CD4-positive, alpha-beta memory T cell (primary cell): ENCODE measurements at places on chromosomes 12 and 14. TPM values are rescaled to one million over a fixed set of nuclear protein-coding genes. Genes with fewer than 3 reads are reported as not detected.

DNA sequence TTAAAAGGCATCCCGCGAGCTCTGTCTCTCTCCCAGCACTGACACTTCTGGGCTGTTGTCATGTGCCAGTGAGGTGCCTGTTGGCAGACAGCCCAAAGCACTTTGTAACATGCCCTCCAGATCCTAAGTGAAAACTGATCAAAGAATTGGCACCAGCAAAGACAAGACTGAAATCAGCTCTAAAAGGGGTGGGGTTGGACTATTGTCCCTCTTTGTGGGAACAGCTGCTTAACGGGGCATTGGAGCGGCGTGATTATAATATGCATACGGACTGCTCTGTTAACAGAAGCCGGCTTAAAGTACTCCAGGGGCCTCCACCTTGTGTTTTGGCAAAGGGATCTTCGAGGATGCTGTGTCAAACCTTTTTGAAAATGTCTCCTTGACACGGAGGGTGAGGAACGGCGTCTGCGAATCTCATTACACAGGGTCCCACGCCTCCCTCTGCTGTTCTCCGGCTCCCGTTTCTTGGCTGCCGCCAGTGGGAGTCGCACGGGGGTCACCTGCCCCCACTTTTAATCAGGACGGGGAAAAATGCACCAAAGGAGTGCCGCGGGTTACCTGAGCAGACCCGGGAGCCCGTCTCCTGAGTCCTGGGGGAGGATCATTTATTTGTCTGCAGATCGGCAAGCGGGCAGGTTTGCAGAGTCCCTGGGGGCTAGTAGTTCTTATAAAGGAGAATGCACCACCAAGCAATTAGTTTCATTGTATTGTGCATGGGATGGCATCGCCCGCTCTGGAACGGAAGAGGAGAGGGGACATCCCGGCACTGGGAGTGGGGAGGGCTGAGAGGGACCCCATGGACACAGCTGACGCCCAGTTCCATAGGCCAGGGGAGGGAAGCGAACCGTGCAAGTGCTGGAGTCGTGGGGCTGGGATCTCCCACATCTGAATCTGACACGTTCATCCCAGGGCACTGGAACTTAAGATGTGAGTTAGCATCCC is 44.3 kb downstream of the SPRING1 start:
- no peak overlapping the region for H3K27ac ChIP-seq
- H3K36me3 ChIP-seq = no peaks in the 10 kb centered on the region
- H3K4me3 ChIP-seq = no peak overlapping the region
- DNase-seq = no peak

- H3K4me1 ChIP-seq = peaks cover 90% of the 10 kb centered on the region
- no peak for DNase-seq
- no peaks in the 10 kb centered on the region for H3K27me3 ChIP-seq
- H3K4me3 ChIP-seq = no peak overlapping the region
- H3K36me3 ChIP-seq = peaks cover 17% of the 10 kb centered on the region
Measured at GRCh38 chr14:61470261-61470960, 149.0 kb downstream of the PRKCH start.

NT5DC3 gene
- polyA plus RNA-seq = 1.2 TPM

DNA sequence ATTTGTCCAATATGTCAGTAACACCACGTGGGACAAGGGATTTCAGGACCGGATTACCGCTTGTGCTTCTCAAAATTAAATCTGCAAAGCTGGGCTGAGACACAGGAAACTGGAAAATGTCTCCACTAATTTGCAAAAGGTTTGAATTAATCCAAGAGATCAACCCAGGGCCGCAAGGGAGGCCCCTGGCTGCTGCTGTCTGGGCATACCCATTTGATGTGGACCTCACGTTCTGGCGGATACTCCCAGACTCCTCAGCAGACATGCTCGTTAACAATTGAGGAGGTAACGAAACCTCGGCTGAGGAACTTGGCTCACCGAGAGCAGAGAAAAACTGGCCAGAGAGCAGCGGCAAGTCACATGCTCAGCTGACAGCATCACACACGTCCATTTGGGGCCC is 180.6 kb downstream of the SLC15A4 start:
- H3K4me1 ChIP-seq = no peaks in the 10 kb centered on the region
- DNase-seq = no peak
- no peaks in the 10 kb centered on the region for H3K36me3 ChIP-seq
- no peak overlapping the region for H3K27ac ChIP-seq
- no peak overlapping the region for H3K4me3 ChIP-seq

DNA sequence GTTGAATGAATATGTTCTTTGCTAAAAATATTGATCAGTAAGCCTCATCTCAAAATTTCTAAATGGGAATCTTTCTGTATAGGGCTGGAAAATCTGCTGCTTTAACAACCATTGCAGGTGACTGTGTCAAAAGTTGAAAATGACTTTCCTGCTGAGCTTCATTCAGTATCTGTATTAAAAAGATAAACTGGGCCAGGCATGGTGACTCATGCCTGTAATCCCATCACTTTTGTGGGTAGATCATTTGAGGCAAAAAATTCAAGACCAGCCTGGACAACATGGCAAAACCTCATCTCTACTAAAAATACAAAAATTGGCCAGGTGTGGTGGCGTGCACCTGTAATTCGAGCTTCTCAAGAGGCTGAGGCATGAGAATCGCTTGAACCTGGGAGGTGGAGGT is 213.7 kb upstream of the SYT10 start:
- H3K4me3 ChIP-seq = no peak overlapping the region
- no peak overlapping the region for H3K27ac ChIP-seq
- no peaks in the 10 kb centered on the region for H3K4me1 ChIP-seq
- H3K27me3 ChIP-seq = no peaks in the 10 kb centered on the region
- no peaks in the 10 kb centered on the region for H3K36me3 ChIP-seq

GRCh38 chr12:94242901-94243300 is 94.5 kb downstream of the PLXNC1 start:
- no peak overlapping the region for H3K27ac ChIP-seq
- peaks cover 24% of the 10 kb centered on the region for H3K4me1 ChIP-seq

GRCh38 chr12:39395866-39396265 is 47.1 kb downstream of the KIF21A start:
- H3K27me3 ChIP-seq = no peaks in the 10 kb centered on the region
- no peak overlapping the region for H3K27ac ChIP-seq
- no peaks in the 10 kb centered on the region for H3K36me3 ChIP-seq
- H3K4me1 ChIP-seq = no peaks in the 10 kb centered on the region
- no peak for DNase-seq
- H3K4me3 ChIP-seq = no peak overlapping the region

DNA sequence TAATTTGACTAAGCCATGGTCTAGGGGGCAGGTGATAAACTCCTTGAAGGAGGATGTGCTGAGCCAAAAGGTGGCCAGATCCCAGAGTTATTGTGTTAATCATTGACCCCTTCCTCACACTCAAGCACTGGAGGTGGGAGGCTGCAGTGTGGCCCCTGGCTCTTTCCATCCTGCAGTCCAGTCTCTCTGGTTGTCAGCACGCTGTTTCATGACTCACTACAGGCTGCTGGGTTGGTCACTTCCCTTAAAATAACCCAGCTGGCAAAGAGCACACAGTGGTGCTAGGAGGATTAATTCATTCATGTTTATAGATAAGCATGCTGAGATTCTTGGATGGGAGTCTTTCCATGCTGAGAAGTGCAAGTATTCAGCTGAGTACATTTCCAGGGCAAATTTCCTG is 228.9 kb downstream of the ANO2 start:
- H3K36me3 ChIP-seq = no peaks in the 10 kb centered on the region
- no peak overlapping the region for H3K4me3 ChIP-seq
- no peaks in the 10 kb centered on the region for H3K4me1 ChIP-seq
- DNase-seq = no peak

- DNase-seq = no peak
- H3K27me3 ChIP-seq = no peaks in the 10 kb centered on the region
- H3K4me3 ChIP-seq = no peak overlapping the region
Measured at GRCh38 chr12:87670448-87670847, 358.8 kb downstream of the C12orf50 start.

DNA sequence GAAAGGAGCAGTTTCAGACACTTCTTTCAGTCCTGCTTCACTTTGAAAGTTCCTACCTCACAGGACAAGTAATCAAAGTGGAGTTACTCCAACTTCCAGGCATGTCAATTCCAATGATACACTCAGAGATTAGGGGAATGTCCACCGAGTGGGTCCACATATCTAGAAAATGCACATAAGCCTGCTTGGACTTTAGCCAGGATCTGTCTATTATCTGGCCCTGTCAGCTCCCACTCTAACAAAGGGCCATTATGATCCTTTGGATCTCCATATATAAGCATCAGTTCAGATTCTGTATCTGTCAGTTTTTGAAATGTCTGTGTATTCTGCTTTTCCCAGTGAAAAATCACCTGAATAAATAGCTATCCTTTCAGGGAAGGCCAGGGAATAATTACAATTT is 112.9 kb upstream of the ATXN7L3B start:
- H3K27me3 ChIP-seq = no peaks in the 10 kb centered on the region
- H3K4me3 ChIP-seq = no peak overlapping the region
- H3K36me3 ChIP-seq = no peaks in the 10 kb centered on the region
- no peak overlapping the region for H3K27ac ChIP-seq

GRCh38 chr12:9797722-9798619 is 29.3 kb upstream of the KLRF1 start:
- no peak overlapping the region for H3K4me3 ChIP-seq
- DNase-seq = peak; percentile 73
- H3K27me3 ChIP-seq = no peaks in the 10 kb centered on the region

REP15 gene
- 0.47 TPM for polyA plus RNA-seq

- H3K27ac ChIP-seq = no peak overlapping the region
- DNase-seq = no peak
Measured at GRCh38 chr12:94793191-94793595, 142.8 kb upstream of the TMCC3 start.

DNA sequence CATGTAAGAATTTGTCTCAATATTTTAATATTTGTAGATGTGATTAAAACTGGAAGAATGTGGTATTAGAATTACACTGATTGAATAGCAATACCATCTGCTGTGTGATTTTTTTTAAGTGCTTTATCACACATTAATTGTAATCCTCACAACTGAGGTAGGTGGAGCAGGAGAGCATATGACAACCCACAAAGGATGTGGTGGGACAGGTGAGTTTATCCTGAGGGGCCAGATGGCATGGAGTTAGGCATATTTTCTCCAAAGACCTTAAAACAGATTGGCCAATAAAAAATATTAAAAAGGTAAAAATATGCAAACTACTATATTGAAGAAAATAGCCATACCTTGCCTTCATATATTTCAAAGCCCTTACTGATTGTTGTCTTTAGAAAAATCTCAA is 7.8 kb downstream of the LRRC10 start:
- peaks cover 29% of the 10 kb centered on the region for H3K36me3 ChIP-seq
- no peak for DNase-seq
- H3K27me3 ChIP-seq = no peaks in the 10 kb centered on the region

GRCh38 chr14:100237735-100238418 is 1.1 kb upstream of the YY1 start:
- peak overlapping the region; percentile 67 for H3K4me3 ChIP-seq
- H3K36me3 ChIP-seq = no peaks in the 10 kb centered on the region
- peaks cover 61% of the 10 kb centered on the region for H3K4me1 ChIP-seq
- DNase-seq = peak; percentile 47

- H3K36me3 ChIP-seq = no peaks in the 10 kb centered on the region
- no peaks in the 10 kb centered on the region for H3K27me3 ChIP-seq
- no peak for DNase-seq
- H3K4me3 ChIP-seq = no peak overlapping the region
Measured at GRCh38 chr14:51014086-51014485, 69.8 kb upstream of the PYGL start.

DNA sequence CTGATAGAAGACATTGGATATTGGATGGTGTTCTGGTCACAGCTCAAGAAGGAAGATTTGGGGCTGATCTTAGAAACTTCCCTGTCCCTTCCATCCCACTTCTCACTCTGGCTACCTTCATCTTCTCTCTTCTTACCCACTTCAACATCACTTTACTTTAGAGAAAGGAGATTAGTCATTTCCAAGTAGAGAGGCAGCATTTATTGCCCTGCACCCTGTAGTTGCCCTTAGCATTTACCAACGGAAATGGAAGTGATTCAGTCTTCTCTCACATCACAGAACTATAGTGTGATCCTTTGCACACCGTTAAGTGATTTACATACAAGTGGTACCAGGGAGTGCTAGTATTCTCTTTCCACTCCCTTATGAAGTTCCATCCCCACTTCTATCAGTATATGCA is 52.4 kb downstream of the PHLDA1 start:
- DNase-seq = peak; percentile 22
- H3K27ac ChIP-seq = peak overlapping the region; percentile 79
- H3K27me3 ChIP-seq = no peaks in the 10 kb centered on the region
- no peak overlapping the region for H3K4me3 ChIP-seq

DNA sequence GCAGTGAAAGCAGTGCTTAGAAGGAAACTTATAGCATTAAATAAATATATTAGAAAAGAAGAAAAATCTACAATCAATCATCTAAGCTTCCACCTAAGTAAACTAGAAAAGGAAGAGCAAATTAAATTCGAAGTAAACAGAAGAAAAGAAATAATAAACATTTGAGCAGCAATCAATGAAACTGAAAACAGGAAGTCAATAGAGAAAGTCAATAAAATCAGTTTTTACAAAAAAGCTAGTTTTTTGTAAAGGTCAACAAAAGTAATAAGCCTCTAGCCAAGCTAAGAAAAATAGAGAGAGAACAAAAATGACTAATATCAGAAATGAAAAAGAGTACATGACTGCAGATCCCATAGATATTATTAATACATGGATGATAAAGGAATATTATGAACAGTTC is 34.2 kb upstream of the KTN1 start:
- H3K4me3 ChIP-seq = no peak overlapping the region
- no peaks in the 10 kb centered on the region for H3K4me1 ChIP-seq
- H3K27me3 ChIP-seq = no peaks in the 10 kb centered on the region
- no peak for DNase-seq

DNA sequence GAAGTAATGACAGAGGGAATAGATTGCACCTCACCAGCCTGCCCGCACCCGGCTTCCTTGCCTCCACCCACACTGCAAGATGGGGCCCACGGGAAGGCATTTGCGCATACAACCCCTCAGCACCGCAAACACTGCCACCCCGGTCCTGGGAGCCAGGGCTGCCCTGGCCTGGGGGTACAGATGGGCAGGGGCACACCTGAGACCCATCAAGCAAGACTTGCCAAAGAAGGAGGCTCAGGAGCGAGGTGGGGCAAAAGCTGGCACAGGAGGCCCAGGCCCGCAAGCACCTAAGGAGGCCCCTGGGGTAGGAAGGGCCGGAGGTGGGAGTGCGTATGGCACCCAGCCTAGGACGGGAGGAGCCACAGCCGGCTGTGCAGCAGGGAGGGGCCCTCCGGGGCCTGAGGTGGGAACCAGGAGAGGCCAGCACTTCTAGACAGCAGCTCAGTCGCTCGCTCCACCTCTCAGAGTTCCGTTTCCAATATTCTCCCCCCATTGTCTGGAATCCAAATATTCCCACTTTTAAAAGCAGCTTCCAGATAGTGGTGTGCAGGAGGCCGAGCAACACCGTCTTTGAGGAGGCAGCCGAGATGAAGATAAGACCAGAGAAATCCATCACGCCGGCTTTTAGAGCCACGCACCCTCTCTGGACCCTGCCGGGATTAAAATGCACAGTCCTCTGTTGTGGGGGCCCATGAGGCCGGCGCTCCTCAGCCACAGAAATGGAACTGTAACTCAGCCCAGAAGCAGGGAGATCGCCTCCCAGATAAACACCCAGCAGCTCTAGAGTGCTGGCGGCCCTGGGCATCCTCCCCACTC is 12.2 kb upstream of the C14orf180 start:
- H3K27ac ChIP-seq = no peak overlapping the region
- no peak for DNase-seq
- H3K27me3 ChIP-seq = no peaks in the 10 kb centered on the region
- no peaks in the 10 kb centered on the region for H3K36me3 ChIP-seq
- H3K4me3 ChIP-seq = no peak overlapping the region
- no peaks in the 10 kb centered on the region for H3K4me1 ChIP-seq

APPL2 gene
- 8.8 TPM for polyA plus RNA-seq
